ENCODE measurements at places on chromosomes 11 and 22. TPM values are rescaled to one million over a fixed set of nuclear protein-coding genes. Genes with fewer than 3 reads are reported as not detected.

The UCP2 gene
- total RNA-seq: 126 TPM

The TRPM5 gene
- total RNA-seq: not detected

The CXCR5 gene
- total RNA-seq: not detected

The CATSPER1 gene
- 1.5 TPM for total RNA-seq

All from subcutaneous adipose tissue (tissue), 4 donors.